ENCODE measurements at places on chromosomes 4 and X.

DNA sequence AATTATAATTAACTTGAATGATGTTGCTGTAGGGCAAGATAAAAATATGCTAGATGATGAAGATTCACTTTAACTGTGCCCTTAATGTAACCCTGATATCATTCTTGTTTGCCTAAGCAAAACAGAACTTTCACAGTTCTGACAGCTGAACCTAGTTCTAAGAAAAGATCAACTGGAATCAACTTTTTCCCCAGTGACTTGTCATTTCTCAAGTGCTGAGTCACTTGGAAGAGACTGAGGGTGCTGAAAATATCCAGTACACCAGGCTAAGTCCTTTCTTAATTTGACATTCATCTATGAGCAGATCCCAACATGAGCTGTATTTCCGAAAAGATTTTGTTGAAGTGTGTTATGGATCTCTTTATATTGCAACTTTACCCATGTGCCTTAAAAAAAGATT is 140.4 kb downstream of the MID1IP1 start:
- DNase-seq: no peak

GRCh38 chr4:42122237-42122636 is 30.2 kb downstream of the BEND4 start:
- no peak for DNase-seq

DNA sequence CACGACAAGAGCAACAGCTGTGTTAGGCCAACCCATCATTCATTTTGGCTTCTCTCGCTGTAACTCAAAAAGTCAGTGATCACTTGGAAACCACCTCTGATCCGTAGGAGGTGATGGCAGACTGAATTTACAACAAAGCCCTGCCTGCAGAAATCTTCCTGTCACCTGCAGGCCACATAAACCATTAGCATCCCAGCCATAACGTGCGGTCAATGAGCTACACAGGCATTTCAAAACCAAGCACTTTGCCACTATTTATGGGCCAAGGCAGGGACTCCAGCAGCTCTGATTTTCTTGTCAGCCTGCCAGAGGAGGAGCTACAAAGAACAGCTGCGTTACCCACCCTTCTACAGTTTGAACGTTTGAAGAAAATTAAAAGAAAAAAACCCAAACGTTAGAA is 228.1 kb upstream of the PPARGC1A start:
- no peak for DNase-seq

- DNase-seq: no peak
Measured at GRCh38 chrX:28223991-28224390, 242.7 kb upstream of the DCAF8L1 start.

DNA sequence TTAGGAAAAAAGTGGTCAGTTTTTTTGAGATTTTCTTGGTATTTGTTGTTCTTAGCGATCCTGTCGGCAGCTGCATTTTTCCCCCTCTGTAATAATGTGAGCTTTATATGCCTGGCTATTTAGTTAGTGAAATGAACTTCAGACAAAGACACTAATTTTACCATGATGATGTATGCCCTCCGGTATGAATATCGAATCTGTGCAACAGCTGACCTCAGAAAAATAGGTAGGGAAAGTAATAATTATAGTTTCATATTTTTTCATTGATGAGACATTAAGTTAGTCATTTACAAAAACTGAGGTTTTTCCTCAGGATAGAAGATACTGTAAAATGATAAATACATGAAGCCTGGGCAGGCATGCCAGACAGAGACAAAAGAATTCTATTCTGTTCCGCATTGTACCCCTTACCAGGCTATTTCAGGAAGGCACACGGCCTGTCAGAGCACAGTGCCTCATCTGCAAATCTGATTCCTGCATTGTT is 155.8 kb downstream of the SHROOM3 start:
- no peak for DNase-seq

GRCh38 chr4:172521248-172521647 is 647.4 kb upstream of the GALNT7 start:
- no peak for DNase-seq

GRCh38 chrX:10077425-10078188 is 79.2 kb upstream of the CLCN4 start:
- no peak for DNase-seq

GRCh38 chr4:1596393-1596792 is 87.7 kb downstream of the FAM53A start:
- DNase-seq: no peak

DNA sequence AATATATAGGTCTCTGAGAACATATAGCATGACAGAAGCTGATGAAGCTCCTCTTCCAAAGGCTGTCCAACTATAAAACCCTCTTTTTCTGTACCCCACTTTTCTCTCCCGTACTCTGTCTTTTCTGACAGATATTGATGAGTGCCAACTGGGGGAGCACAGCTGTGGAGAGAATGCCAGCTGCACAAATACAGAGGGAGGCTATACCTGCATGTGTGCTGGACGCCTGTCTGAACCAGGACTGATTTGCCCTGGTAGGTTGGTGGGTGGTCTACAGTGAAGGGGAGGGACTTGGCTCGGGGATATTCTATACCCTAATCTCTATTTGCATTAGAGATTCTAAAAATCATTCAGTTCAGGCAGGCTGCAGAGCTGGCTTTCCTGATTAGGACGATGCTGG is 80.4 kb downstream of the EGF start:
- no peak for DNase-seq

DNA sequence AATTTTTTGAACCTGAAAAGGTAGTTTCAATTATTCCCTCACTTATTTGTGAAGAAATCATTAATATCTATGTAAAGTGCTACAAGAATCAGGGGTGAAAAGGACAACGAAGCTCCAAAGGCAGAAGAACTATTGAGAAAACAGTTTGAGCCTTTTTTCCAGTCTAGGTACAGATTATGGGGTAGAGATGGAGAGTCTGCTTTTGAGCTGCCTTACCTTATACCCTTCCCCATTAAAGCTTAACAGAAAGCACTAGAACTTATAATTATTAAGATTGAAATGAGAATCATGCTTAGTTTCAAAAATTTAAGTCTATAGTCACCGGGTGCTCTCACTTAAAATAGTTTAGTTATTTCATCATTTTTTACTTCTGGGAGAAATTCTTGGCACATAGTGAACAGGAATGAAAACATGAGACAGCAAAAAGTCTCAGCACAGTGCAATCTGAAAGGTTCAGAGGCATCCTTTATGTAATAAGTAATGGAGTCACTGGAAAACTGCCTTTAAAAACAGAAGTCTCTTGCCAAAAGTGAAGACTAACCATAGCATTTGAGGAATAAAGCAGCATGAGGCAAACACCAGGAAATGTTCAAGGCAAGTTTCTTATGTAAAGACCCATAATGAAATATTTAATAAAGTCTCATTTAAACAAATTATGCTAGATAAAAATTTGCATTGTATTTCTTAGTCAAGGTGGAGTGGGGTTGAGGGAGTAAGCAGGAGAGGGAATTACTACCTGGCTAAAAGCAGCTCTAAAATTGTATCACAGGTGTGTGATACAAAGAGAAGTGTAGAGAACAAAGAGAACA is 5.1 kb upstream of the DCLK2 start:
- no peak for DNase-seq

DNA sequence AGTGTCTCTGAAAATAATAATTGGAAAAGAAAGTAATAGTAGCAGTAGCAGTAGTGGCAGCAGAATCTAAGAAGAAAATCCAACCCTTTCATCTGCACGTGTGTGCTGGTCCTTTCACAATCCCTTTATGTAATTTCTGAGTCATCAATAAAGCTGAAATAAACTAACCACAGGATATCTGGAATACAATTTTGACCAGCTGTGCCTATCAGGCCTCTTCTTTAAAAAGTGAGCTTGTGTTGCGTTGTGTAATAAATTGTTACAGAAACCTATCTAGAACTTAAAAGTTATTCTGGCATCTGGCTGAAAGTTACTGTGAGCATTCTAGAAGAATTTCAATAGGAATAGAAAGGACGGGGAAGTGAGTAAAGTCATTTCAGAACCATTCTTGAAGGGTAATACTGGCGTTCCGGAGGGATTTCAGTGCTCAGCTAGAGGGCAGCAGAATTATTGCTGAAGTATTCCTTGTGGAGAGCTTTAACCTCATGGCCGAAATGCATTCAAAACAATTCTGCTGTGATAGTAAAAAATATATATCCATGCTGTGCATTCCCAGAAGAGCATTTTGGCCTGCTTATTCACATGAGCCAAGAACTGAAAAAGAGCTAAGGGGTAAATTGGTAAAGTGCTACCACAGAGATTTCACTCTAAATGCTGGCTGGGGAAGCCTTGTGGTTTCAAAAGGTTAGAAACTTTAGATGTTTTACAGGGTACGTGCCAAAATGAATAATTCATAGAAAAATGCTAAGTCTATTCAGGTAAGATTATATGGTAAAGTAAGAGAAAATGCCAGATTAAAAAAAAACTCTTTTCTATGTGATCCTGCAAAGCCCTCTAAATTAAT is 260.6 kb downstream of the NKX6-1 start:
- DNase-seq: no peak

- no peak for DNase-seq
Measured at GRCh38 chr4:53844551-53844950, 219.9 kb downstream of the CHIC2 start.

- no peak for DNase-seq
Measured at GRCh38 chrX:68842351-68842750, 13.5 kb downstream of the EFNB1 start.

DNA sequence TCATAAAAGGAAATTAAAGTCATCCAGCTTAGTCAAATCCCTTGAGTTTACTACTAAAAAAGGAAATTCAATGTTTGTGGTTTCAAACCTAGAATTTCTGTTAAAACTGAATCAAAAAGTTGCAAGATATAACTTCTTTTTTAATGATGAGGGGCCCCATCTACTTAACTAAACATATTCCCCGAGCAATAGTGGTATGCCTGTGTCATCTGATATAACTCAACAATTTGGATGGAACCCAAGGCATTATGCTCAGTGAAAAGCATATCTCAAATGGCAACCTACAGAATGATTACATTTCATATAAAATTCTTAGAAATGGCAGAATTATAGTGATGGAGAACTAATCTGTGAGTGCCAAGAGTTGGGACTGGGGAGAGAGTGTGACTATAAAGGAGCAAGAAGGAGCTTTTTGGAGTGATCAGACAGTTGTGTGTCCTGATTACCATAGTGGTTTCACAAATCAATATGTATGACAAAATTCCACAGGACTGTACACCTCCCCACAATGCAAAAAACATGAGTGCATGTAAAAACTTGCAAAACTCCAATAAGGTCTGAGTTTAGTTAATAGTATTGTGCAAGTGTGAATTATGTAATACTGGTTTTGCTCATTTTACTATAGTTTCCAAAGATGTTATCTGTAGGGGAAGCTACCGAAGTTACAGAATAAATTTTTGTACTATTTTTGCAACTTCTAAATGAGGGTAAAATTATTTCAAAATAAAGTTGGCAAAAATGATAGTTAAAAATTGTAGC is 323.2 kb downstream of the ARHGAP24 start:
- no peak for DNase-seq

DNA sequence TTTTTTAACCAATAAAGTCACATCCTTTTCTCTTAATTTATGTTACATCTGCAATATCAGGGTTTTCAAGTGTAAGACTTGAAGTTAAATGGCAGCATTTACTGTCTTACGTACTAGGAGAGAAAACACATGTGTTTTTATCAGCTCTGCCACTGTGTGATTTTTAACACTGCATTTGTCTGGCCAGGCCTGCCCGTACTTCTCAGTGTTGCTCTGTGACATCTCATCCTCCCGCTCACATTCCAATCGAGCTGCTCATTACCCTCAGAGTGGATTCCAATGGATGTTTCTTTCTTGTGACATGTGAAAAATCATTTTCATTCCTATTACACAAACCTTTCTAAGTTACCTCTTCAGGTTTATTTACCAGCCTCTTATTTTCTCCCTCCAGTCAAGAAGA is 420.3 kb downstream of the FAT4 start:
- no peak for DNase-seq

DNA sequence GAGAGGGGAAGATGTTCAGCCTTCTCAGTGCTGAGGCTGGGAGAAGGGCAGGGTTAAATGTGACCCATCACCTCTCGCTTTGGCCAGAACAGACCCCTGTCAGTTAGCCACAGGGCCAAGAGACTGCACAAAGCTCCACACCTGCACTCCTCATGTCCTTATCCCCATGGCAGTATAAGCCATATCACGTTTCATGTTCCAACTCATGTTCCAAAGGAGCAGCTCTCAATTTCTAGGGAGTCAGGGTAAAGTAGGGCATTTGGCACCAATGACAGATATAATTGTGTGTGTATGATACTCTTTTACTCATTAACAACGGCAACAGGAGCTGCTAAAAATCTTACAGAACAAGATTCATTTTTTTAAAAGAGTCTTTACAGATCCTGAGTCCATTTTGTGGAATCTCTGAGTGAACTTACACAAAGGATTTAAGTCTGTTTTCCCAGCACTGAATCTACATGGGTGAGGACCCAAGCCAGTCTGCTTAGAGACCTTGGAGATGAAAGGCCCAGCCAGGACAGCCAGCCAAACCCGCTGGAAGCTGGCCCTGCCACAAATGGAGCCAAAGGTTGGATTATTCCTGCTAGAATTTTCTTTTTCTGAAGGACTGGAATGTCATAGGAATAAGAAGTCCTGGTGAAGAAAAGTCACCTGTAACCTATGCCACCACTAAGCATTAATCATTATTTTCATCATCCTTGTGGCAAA is 129.1 kb upstream of the SMAD1 start:
- DNase-seq: no peak

- no peak for DNase-seq
Measured at GRCh38 chr4:27267339-27267969, 406.8 kb downstream of the STIM2 start.

DNA sequence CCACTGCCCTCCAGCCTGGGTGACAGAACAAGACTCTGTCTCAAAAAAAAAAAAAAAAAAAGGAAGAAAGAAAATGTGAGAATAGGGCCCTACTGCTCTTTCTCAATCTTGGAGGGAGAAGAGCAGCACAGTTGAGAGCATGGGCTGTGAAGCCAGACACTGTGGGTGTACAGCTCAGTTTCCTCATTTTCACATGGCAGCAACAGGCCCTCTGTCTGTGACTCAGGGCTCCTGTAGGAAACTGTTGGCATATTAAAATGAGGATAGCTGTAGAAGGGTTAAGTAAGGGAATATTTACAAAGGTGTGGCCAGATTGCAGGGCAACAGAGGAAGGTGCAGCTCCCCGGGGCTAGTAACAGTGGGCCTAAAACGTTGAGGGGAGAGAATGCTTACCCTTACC is 3.4 kb downstream of the AKAP14 start:
- DNase-seq: no peak

DNA sequence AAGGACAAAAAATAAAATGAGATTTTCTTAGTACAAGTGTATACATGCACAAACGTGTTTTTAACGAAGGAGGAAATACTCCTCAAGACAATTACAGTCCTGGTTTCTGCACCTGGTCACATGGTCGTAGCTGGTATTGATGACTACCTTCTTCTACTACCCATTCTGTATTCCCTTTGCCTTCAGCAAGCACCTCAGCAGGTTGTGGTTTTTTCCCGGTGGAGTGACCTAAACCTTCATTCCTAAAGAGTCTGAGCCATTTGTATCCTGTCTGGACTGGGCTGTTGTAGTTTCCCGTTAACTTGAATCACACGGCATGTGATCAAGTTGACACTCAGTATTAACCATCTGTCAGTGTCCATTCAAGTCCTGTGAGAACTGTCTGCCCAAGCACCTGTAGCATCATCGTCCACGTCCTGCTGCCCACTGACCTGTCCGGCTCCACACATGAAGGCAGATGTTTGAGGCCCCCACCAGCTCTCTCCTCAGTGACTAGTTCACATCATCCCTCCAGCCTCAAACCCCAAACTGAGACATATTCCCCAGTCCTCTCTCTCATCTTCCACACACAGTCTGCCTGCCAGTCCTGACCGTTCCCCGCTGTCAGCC is 31.1 kb upstream of the TBC1D14 start:
- DNase-seq: no peak
